Brain (organoid and tissue), 16 donors: ENCODE measurements at places on chromosomes 6 and 20.

DNA sequence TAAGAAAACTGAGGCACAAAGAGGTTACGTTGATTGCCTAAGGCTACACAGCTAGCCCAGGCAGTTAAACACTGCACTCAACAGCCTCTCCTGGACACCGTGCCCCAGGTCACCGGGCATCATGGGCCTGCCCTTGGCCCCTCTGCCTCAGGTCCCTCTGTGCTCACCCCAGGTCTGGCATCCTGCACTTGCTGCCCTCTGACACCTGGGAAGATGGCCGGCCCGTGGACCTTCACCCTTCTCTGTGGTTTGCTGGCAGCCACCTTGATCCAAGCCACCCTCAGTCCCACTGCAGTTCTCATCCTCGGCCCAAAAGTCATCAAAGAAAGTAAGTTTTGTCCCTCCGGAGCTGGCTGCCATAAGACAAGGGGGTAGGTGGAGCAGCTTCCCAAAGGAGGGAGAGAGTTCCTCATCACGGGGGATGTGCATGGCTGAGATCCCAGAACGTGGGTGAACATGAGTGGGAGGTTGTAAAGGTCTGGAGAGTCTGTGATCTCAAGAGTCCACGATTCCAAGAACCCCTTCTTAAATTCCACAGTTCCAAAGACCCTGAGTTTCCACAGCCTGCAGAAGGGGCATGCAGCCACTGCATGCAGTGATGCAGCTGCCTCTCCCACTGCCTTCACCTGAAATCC is 3.0 kb downstream of the BPIFB1 start:
- DNase-seq: no peak

DNA sequence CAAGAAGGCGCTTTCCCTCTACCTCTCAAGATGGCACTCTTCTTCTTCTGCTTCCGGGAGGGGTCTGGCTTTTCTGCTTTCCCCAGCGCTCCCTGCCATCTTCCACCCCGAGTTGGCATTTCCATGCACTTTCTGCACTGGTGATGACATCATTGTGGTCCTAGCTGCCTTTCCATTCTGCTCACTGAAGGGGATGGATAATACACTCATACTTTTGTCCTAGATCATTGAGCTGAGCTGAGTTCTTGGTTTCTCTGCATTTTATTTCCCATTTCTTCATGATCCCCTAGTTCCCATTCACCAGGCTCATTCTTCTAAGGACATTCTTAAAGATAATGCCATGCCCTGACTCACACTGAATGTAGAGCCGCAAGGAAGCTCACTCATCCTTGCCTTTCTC is 96.7 kb downstream of the EDN1 start:
- DNase-seq: no peak

GRCh38 chr6:158850807-158851115 is 31.6 kb upstream of the EZR start:
- DNase-seq: no peak

GRCh38 chr6:68634726-68635411 is at the start of gene ADGRB3:
Gene ADGRB3, plus strand, starts transcription at chr6:68635282. Its CDS starts 3,394 bp downstream, at chr6:68638676.
- DNase-seq: peak; percentile 97

DNA sequence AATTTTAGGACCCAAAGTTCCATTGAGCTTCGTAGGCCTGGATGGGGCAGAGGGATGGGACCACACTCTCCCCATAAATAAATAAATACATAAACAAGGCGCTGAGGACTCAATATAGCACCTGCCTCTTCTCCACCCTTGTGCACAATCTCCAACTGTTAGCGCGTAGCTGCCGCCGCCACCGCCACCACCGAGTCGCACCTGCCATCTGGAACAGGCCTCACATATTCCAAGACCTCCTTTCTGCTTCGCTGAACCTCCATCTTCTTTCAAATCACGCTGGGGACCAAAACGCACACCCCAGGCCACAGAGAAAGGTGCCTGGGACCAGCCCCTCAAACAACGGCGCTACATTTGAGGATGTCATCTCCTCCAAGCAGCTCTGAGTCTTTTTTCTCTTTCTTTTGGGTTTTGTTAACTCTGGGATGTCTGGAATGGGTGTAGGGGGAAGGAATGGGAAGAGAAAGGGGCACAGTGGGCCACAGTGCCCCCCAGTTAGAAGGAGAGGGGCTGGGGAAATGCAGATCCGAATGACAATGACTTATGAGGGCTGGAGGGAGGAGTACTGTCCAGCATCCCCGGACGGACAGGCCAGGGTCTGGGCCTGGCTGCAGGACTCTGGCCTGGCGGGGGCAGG is 49.7 kb downstream of the NOL4L start:
- DNase-seq: peak; percentile 75

DNA sequence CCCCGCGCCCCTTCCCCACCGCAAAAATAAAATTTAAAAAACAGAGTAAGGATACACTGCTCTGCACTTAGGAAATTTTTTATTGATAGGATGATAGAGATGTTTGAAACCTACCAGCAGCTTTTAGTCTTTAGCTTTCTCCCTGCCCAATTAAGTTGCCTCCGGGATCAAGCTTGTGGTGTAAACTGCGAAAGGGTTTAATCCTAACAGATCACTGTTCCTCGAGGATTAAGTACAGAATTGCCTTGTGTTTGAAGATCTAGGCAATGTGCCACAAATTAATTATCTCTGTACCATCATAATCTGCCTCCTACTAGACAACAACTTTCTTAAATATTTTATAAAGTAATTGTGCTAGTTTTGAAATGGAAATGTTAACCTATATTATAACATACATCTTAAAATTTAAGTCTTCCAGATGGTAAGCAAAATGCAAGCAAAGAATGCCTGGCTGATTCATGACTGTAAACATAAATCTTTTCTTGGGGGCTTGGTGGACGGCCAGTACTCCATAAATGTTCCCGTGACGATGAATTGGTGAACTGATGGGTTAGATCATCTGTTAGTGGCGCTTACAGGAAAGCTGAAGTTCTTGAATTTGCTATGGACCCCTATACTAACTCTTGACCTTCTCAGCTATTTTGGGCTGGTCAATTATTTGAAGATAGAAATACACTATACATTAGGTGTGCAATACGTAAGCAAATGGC is 58.0 kb upstream of the ARHGAP18 start:
- peak; percentile 26 for DNase-seq

- DNase-seq: no peak
Measured at GRCh38 chr6:52227495-52227894, 16.8 kb downstream of the IL17F start.

DNA sequence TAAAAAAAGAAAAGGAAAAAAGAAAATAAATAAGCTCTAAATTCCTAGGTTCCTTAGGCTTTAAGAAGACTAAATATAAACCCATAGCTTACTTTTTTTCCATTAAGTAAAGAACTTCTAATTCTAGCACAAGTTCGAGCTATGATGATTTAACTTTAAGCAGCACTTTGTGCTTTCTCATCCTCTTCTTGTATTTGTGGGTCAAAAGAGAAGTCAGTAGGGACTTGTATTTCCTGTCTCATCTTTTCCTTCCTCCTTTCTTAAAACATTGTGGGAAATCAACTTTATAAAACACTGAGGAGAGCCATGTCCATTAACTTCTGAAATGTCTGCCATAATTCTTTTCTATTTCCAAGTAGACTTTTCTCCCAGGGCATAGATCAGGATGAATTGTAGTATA is 637.7 kb upstream of the CITED2 start:
- no peak for DNase-seq

DNA sequence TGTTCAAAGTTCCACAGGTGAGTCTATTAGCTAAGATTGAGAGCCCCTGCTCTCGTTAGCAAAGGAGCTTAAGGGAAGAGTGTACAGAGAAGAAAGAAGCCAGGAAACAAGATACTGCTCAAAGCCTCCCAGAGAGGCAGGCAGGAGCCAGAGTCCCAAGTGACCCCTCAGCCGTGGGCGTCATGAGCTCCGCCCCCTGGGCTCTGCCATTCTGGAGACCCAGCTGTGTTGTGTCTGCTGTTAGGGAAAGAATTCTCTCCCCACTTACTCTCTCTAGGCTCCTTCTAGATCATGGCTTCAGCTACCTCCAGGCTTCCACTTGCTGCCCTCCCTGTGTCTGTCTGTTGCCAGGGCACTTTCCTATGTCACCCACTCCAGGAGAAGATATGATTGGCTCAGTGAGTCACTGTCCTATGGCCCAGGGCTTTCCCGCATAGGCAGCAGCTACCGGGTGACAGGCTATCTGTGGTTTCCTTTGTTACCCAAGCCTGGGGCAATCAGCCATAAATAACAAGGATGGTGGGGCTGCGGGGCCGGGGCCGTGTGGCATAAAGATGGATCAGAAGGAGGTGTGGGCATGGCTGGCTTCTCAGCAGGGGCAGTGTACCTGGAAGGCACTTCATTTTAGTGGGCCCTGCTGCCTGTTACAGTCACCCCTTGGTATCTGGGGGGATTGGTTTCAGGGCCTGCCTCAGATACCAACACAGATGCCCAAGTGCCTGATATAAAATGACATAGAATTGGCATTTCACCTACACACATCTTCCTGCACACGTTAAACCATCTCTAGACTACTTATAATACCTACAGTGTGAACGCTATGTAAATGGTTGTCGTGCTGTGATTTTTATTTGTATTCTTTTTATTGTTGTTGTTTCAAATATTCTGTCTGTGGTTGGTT is 118.9 kb downstream of the ARMC2 start:
- no peak for DNase-seq

DNA sequence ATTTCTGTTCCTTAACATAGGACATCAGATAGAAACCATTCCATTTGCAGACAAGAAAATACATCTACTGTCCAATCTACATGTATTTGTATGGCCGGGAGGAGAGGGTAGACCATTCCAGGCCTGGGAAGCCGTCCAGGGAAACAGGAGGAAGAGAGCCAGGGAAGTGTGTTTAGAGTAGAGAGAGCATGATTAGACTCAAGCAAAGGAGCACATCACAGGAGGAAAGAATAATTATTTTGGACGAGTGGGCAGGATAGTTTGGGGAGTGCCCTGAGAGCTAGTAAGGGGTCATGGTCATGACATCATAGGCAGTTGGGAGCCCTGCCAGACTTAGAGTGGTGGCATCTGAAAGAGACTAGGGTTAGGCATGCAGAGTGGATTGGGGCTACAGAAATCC is 250.0 kb downstream of the HIVEP2 start:
- DNase-seq: no peak

GRCh38 chr6:142819603-142820337 is 125.2 kb downstream of the HIVEP2 start:
- DNase-seq: no peak

DNA sequence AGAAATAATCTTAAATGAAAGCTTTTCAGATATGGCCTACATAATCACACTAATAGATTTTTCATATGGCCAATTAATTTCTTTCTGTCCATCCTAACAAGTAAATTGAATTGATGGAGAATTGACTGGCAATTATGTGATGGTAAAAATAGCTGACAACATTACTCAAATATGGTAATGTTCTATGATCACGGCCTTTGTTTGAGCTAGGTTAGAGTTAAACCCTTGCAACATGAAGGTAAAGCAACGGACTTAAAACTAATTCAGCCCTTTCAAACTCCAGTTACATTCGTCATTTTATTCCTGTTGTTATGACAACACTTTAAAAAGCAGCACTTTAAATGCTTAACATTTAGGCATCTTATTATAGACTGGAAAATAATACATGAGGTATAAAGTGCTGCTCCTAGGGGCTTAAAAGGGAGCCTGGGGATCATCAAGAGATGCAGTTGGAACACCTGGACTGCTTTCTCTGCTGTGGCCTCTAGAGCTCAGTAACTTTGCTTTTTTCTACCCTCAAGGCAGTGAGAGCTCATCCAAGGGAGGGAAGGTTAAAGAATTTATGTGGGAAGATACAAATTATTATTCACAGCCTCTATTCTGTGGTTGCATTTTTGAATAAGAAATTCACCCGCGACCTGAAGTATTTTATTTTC is 46.9 kb downstream of the RIPOR2 start:
- peak; percentile 40 for DNase-seq

DNA sequence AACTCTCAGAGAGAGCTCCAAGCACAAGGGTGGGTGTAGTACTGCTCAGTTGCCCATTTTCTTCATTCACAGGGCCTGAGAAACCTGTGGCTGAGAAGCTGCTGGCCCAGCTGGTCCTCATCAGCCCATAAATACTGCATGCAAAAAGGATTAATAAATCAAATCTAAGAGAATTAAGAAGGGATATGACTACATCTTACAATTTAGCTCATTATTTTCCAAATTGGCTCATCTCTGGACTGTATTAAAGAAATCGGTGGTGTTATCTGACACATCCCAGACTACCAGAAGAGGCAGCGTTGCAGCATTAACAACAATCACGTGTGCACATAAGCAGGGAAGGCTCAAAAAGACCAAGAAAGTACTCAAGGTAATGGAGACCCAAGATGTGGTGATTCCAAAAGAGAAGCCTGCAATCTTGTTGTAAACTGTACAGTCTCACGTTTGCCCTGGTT is 90.7 kb downstream of the CD24 start:
- DNase-seq: no peak

GRCh38 chr6:106600329-106600728 is 29.0 kb downstream of the RTN4IP1 start:
- DNase-seq: no peak

DNA sequence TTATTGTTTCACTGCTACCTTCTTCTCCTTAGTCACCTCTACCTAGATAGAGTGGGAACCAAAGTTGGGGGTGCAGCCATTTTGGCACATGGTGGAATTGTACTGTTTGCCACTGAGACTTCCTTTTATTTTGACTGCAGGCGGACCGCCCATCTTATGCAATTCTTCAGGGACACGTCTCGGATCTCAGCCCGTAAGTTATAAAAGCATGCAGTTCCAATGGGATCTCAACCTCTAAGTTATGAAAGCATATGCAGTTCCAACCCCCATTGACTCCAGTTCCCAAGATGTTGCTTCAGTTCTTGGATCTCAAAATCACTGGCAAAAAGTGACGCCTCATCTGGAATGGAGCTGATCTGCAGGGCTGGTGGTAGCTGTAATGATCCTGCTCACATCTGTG is 41.2 kb upstream of the CDH4 start:
- no peak for DNase-seq

DNA sequence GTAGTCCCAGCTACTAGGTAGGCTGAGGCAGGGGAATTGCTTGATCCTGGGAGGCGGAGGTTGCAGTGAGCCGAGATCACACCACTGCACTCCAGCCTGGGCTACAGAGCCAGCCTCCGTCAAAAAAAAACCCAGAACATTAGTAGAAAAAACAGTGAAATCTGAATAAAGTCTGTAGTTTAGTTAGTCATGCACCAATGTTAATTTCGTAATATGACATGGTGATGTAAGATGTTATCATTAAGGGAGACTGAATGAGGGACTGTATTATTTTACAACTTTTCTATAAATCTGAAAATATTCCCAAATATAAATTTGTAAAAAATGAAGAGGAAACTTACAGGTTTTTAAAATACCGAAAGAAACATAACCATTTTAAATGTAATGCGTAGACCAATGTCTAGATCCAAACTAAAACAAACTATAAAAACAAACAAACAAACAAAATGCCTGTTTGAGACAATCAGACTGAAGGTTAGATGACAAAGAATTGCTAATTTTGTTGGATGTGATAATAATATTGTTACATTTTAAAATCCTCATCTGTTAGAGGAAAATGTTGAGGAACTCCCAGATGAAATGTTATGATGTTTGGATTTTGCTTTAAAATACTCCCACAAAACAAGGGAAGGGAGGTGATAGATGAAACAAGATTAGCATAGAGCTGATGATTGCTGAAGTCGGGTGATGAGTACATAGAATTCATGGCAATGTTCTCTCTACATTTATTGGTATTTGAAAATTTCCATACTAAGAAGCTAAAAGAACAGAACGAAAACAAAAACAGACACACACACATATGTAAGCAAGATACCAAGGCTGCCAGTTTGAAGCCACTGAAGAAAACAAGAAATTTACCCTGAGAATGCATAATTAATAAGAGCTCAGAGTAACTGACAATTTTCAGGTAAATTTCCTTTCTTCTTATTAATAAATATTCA is 1.8 kb downstream of the GSTA4 start:
- no peak for DNase-seq
